ENCODE measurements at places on chromosomes 13 and 19. TPM values are rescaled to one million over a fixed set of nuclear protein-coding genes. Genes with fewer than 3 reads are reported as not detected.

TRAPPC6A gene
- 6.2 TPM for total RNA-seq

PRRG2 gene
- total RNA-seq = 0.82 TPM

MRPL54 gene
- 66.9 TPM for total RNA-seq

ARHGAP33 gene
- total RNA-seq = 0.83 TPM

LRFN3 gene
- total RNA-seq = 1.6 TPM

S1PR2 gene
- 0.93 TPM for total RNA-seq

KLC3 gene
- total RNA-seq = not detected

FBN3 gene
- 0.20 TPM for total RNA-seq

RNF17 gene
- not detected for total RNA-seq

VSTM1 gene
- not detected for total RNA-seq

IL17D gene
- total RNA-seq = 2.2 TPM

LGALS14 gene
- not detected for total RNA-seq

URI1 gene
- total RNA-seq = 67.9 TPM

C19orf67 gene
- total RNA-seq = 0.11 TPM

TUBA3C gene
- total RNA-seq = not detected

NCR1 gene
- not detected for total RNA-seq

ZNF66 gene
- 5.1 TPM for total RNA-seq

F10 gene
- 58.4 TPM for total RNA-seq

ZNF844 gene
- total RNA-seq = 6.0 TPM

EEF1AKMT1 gene
- 23.5 TPM for total RNA-seq

ZNF888 gene
- 10.4 TPM for total RNA-seq

SLC10A2 gene
- not detected for total RNA-seq

PRX gene
- 0.66 TPM for total RNA-seq

IGSF23 gene
- total RNA-seq = 2.3 TPM

ZNF99 gene
- not detected for total RNA-seq

IQCN gene
- total RNA-seq = 0.04 TPM

C1QTNF9 gene
- not detected for total RNA-seq

NOTCH3 gene
- total RNA-seq = not detected

GEMIN7 gene
- total RNA-seq = 30.6 TPM

HCN2 gene
- total RNA-seq = not detected

SERTM1 gene
- total RNA-seq = not detected

FXYD1 gene
- not detected for total RNA-seq

GPR18 gene
- total RNA-seq = not detected

B3GNT8 gene
- total RNA-seq = 2.3 TPM

CATSPERD gene
- total RNA-seq = not detected

FAM98C gene
- total RNA-seq = 7.4 TPM

ELSPBP1 gene
- not detected for total RNA-seq

GPR183 gene
- not detected for total RNA-seq

RASIP1 gene
- 0.44 TPM for total RNA-seq

ZNF154 gene
- total RNA-seq = not detected

SCEL gene
- total RNA-seq = not detected

SPTBN4 gene
- 0.11 TPM for total RNA-seq

OR1I1 gene
- not detected for total RNA-seq

ERVV-1 gene
- not detected for total RNA-seq

APC2 gene
- not detected for total RNA-seq

All from HepG2 (cell line).